ENCODE measurements at places on chromosomes 16 and 17.
A peak's percentile ranks its signal among the peaks of the same experiment; 100 is the strongest.

- no peak for DNase-seq
Measured at GRCh38 chr16:16833165-16833564, 454.2 kb downstream of the NPIPA7 start.

DNA sequence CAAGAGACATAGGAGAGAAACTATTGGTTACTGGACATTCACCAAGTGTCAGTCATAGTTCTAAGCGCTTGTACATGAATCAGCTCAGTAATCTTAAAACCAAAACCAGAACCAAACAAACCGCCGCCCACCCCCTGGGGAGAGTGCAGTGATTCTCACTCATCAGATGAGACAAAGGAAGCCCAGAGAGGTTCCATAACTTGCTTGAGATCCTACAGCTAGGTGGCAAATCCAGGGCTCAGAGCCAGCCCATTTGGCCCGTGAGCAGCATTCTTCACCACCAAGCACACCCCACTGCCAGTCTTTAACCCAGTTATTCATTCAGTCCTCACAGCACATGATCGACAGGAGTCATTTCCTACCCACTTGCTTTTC is 37.2 kb upstream of the RGS9 start:
- no peak for DNase-seq

DNA sequence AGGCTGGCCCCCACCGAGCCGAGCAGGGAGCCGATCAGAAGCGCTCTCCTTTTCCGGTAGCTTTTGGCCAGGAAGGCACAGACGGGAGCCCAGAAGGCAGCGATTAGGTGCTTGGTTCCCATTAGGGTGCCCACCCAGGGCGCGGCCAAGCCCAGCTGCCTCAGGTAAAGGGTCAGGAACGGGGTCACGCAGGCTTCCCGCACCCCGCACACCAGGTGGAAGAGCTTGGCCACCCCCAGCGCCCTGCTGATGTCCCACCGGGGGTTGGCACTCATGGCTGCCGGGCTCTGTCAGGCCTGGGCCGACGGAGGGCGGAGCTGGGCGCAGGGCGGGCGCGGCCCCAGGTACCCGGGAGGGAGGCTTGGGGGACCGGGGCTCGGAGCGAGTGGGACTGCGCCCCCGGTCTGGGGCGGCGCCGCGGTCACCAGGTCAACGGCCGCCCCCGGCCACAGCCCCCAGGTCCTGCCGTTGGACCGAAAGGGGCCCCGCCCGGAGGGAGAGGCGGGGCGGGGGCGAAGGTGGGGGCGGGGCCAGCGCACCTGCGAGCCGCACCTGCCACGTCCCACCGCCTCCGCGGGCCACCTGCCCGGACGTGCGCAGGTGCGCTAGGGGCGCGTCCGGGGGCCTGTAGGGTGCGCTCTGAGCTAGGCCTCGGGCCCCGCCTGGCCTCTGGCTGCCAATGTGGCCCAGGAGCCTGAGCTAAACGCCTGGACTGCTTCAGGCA is at the start of gene MFSD6L:
MFSD6L (minus strand) TSS at position 520 of the 724 bp plus-strand sequence; CDS start at position 275, 245 bp downstream.
- no peak for DNase-seq

DNA sequence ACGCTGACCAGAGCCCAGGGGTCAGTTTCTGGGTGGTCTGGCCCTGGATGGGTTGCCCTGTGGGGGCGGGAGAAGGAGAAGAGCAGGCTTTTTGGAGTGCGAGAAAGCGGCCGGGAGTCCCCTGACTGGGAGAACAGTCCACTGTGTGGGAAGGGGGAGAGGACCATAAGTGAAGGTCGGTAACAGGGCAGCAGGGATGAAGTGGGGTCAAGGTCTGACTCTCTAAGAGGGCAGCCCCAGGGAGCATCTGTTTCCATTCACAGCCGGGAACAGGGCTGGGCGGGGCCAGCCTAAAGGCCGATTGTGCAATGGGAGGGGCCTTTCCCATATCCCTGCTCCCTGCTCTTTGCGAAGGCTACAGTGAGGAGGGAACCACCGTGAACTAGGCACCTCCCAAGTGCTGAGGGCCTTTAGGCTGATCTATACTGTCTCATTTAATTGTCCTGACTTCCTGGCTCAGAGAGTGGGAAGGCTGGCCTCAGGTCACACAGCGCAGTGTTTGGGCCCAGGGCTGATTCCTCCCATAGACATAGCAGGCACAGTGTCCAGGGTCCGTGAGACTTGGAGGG is 10.4 kb upstream of the WFDC1 start:
- DNase-seq, result no peak

DNA sequence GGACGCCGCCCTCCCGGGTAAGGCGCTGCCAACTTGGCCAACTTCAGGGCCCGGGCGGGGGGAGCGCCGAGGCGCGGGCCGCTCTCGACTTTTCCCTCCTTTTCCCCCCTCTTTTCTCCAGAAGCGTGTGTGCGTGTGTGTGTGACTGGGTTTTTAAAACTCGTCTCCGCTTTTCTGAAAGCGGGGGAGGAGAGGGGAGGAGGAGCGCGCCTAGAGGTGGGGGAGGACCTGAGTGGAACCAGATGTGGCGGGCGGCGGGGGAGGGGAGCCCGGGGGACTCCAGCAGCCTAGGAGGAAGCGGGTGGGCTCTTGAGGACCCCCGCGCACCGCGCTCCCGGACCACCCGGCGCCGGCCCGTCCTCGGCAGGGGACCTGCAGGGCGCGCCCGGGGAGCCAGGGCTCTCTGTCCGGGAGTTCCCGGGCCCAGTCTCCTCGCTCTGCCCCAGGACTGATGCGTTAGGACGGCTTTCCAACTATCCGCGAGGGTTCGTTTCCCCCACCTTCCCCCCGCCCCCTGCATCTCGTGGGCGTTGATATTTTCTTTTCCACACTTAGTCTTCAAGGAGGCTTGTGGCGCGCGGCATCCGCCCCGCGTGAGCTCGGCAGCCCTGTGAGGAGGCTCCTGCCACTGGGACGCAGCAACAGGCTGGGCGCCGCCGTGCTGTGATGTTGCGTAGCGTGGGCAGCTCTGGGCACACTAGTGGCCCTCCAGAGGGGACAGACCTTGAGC is 599 bp downstream of the MRC2 start:
- DNase-seq, result peak; percentile 45

DNA sequence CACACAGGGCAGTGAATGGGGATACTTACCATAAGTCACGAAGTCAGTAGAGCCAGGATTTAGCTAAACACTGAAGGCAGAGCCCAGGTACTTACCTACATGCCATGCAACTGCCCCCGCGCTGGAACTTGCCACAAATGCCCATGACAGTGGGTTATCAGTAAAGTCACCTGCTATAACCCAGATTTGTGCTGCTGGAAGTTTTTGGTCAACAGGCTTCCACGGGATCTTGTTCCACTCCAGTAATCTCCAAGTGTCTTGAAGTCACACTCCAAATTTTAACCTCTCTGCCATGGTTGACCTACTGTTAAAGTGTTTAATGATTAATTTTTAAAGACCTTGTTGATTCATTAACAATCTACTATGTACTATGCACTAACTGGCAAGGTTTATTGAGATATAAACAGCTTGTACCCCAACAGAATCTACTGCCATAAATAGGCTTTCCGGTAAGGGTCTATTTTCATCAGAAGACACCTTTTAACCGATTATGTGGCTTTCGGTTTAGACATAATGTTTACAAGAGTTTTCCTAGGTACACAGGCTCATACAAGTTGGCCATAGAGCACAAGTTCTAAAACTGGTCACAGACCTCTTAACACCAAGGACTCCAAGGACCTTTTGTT is 6.3 kb upstream of the SLC5A11 start:
- no peak for DNase-seq

DNA sequence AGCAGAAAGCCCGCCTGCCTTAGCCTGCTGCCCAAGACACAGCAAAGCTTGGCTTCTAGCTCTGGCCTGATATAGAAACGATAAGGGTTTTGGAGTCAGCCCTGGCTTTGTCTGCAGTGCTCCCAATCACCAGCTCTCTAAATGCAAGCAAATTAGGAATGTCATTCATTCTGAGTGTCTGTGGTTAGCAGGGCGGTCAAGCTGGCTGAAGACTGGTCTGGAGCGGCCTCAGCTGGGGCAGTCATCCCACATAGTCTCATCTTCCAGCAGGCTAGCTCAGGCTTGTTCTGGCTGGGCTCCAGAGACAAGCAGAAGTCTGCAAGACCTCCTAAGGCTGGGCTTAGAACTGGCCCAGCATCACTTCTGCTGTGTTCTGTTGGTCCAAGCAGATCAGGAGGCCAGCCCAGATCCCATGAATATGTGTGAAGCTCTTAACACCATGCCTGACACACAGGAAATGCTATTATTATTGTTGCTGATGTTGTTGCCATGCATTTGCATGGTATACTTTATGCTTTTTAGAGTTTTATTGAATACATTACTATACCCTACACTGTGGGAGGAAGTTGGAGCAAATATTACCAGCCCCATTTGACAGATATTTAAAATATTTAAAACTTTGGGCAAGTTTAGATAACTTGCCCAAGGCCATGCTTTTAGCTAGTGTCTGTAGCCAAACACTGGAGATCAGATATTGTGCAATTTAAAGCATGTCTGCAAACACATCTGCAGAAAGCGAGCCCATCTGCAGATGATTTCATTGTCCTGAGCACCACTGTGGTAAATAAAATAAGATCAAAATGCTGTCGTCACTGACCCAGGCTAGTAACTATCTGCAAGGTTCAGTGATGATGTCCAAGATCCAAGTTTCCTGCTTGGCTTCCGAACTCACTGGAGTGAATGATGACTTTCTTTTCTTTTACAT is 24.8 kb downstream of the TMC7 start:
- no peak for DNase-seq

DNA sequence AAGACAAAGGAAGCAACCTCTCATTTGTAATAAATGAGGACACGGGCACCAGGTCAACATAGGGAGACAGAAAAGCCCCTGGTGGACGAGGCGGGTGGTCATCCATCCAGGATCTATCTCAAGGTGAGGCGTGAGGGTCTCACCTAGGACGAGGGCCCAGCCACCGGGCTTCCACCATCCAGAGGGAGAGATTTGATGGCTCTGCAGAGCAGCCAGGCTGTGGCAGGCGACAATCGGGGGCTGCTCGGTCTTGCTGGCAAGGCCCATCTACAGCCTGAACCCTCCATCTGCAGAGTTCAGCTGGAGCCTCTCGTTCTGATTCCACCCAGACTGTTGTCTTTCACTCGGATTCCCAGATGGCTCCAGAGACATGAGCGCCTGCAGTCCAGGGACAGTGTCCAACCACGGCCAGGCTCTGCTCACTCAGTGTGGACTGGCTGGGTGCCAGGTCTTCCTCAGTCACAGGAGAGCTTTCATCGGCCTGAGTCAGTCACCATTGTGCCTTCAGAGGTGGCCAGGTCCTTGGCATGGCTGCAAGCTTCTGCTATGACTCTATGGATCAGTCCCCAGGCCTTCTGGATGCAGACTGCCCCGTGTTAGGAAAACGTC is 5.9 kb downstream of the LITAFD start:
- no peak for DNase-seq

GRCh38 chr16:2726923-2727322 is 6.9 kb upstream of the PRSS27 start:
- no peak for DNase-seq

DNA sequence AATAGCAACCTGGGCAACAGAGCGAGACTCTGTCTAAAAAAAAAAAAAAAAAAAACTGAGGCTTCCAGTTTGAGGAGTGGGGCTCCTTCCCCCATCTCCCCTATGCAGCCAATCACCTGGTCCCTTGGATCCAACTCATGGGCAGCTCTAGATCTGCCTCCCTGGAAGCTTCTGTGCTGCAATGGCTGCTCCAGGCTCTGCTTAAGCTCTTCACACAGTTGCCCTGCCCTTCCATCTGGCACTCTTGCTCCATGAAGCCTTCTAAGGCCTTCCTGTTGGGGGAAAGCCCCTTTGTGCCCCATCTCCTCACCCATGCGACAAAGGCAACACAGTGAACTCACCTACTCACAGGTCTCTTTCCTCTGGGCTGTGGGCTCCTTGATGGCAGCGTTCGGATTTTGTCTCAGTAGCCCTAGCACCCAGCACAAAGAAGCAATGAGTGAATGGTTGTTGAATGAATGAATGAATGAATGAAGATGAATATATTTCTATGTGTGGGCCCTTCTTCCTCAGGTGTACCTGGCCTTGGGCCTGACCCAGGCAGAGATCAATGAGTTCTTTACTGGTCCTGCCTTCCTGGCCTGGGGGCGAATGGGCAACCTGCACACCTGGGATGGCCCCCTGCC is 1.9 kb downstream of the NAGLU start:
- no peak for DNase-seq

GRCh38 chr16:81276323-81276722 is 37.8 kb downstream of the BCO1 start:
- DNase-seq, result no peak

- no peak for DNase-seq
Measured at GRCh38 chr17:66272811-66273585, 29.4 kb upstream of the PRKCA start.

GRCh38 chr17:57102122-57102521 is 17.1 kb downstream of the AKAP1 start:
- DNase-seq, result no peak

DNA sequence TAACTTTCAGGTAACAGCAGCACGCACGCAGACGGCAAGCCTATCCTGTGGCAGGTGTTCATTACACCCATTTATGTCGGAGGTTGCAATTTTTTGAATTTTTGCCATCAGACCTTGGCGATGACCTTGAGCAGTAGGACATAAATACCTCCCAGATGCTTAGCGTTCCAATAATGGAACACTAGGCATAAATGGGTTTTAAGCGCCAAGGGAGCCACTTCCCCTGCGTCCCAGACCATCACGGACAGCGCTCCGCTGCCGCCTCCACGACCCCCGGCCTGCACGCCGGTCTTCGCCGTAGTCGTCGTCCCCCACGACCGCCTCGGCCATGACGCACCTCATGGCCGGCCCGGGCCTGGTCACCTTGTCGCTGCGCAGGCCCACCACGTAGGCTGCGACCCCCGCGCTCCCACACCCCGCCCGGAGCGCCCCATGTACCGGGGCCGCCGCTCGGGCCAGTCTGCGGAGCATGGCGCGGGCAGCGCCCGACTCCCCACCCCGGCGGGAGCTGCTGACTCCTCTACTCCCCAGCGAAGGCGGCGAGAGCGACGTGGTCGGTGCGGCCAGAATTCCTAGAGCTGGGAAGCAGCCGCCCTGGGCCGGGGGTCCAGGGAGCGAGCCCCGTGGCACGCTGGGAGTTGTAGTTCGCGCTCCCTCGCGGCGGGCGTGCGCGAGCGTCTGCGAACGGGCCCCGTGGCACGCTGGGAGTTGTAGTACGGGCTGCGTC is 22.7 kb downstream of the TMEM235 start:
- DNase-seq, result peak; percentile 83

DNA sequence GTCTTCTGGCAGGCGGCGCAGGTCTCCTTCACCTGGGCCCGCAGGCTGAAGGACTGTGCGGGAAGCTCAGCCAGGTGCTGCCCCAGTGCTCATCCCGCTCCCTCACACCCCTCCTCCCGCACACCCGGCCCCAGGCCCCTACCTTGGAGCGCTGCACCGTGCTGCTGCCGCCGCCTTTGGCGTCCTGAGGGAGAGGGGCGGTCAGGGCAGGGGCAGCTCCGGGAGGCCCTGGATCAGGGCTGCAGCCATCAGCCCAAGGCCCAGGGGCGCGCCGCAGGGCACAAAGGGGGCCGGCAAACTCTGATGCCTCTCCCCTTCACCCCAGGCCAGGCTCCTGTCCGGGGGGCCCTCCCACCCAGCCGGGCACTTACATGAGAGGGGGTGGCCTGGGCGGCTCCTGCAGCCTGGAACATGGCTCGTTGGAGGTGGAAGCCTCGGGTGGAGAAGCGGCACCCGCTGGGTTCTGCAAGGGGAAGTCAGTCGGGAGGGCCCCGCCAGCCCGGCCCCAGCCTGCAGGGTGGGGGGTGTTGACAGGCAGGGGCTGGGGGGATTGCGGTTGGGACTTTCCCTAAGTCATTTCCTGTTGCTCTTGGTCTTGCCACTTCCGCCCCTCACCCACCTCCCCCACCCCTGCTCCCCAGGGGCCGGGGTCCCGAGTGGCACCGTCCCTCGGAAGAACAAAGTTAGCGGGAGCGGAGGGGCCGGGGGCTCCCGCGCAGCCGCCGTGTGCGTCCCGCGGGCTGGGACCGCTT is 863 bp downstream of the LIMD2 start:
- DNase-seq, result peak; percentile 95

- no peak for DNase-seq
Measured at GRCh38 chr16:86676254-86676670, 97.9 kb downstream of the FOXL1 start.
